ENCODE measurements at places on chromosomes 12 and 14.

DNA sequence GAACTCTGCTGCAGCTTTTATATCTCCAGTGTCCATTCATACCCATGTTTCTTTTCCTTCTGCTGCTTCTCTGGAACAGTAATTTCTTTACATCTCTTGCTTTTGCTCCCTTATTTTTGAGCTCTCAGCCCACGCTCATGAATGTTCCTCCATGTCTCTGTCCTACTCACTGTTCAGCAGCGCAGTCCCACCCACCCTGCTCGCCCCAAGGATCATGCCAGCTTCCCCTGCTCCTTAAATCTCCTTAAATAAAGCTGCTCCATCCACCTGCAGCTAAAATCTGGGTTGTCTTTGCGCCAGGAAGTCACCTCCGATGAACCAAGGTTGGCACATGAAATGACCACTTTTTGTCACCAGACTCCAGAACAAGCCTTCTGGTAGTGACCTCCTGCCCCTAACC is 201.1 kb upstream of the RGS6 start:
- no peak for DNase-seq

- no peak for DNase-seq
These were observed 234.7 kb upstream of the TBX3 start for GRCh38 chr12:114918535-114919233.

DNA sequence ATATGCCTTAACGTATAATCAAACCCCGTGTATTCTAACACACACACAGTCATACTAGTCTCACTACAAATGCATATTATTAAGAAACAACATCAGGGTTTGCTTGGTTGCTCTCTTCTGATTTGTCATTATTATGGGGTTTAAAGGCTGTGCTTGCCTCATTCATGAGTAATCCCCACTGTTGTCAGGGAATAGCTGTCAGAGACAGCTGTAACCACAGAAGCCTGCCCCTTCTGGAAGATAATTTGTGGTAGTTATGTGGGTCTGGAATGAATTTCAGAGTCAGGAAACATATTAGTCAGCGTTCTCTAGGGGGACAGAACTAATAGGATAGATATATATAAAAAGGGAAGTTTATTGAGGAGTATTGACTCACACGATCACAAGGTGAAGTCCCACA is 456.9 kb upstream of the TMEM132C start:
- no peak for DNase-seq

GRCh38 chr12:116241157-116241759 is 36.2 kb downstream of the MED13L start:
- DNase-seq: no peak

DNA sequence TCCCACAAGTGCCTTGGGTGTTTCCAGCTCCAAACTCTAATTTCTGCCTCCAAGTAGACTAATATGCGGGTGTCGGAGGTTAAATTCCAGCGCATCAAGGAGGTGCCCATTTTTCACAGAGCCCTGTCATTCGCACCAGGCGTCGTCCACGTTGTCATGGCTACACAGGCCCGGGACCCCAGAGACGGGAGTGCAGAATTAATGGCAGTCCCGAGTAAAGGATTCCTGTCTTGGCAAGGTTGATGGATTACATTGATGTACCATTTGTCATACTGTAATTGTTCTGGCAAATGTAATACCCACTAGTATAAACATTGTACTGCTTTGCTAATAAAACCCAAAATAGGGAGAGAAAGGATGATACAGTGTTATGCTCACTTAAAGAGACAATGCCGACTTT is 222.9 kb upstream of the MYL2 start:
- no peak for DNase-seq

DNA sequence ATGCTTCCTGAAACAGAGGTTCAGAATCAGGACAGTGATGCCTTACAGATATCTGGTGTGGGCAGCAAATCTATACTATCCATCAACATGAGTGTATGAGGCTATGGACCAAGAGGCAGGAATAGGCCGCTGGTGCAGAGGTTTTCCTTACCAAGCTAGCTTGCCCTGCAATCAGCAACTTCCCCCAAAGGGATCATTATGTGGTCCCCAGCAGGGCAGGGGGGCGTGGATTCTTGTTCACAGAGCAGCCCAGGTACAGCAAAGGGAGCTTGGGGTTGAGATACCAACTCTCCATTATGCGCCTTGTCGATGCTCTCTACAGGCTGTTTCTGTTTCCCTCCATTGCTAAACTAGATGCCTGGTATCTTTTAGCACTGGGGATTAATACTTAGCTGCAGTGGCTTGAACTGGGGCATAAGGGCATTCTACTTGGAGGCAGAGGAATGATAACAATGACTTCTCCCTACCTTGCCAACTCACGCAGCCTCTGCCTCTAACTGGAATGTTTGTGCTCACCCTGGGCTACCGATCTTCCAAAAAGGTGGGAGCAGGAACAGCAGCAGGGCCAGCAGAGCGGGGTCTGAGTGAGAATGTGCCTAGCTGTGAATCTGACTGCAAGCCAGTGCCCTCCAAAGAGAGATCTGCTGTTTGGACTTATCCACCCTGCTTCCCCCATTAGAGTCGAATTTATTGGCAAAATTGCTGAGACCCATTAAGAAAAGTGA is 10.3 kb upstream of the KRT1 start:
- DNase-seq: no peak
